CD4-positive, CD25-positive, alpha-beta regulatory T cell (primary cell): ENCODE measurements at places on chromosomes 7 and 10.

DNA sequence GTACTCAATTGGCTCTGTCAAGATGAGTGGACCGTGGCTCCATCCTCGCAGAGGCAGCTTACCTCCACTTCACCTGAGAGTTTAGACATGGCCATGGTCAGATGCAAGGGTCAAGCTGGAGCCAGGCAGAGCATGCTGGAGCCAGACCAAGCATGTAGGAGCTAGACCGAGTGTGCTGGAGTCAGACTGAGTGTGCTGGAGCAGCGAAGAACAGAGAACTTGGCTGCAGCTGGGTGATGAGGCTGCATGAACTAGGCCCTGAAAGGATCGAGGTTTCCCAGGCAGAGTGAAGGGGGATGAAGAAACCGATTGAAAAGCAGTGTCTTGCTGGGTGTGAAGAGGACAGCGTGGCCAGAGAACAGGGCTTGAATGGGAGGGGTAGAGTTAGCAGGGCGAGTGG, 86.1 kb downstream of the MKI67 start:
- DNase-seq, result no peak

DNA sequence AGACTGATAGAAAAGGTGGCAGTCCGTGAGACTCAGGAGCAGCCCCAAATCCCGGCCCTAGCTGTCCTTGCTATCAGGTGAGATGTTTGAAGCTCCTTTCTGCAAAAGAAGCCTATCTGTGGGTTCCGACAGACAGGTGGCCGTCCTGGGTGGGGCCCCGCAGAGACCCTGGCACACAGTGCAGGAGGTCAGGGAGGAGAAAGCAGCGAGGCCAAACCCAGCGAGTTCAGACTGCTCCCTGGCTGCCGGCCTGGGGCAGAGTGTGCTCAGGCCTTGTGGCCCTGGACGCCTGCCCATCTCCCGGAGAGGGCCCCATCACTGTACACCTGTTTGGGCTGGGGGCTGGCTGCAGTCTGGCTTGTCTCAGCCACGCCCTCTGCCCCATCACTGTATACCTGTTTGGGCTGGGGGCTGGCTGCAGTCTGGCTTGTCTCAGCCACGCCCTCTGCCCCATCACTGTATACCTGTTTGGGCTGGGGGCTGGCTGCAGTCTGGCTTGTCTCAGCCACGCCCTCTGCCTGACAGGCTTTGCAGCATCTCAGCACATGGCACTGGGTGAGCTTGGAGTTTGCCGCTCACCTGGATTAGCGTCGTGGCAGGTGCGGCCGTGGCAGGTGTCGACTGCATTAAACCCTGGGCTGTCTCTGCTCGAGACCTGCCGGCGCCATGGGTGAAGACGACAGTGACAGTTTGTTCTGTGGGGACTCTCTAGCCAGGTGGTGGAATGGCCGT, 11.8 kb upstream of the PRKAR1B start:
- DNase-seq, result no peak

DNA sequence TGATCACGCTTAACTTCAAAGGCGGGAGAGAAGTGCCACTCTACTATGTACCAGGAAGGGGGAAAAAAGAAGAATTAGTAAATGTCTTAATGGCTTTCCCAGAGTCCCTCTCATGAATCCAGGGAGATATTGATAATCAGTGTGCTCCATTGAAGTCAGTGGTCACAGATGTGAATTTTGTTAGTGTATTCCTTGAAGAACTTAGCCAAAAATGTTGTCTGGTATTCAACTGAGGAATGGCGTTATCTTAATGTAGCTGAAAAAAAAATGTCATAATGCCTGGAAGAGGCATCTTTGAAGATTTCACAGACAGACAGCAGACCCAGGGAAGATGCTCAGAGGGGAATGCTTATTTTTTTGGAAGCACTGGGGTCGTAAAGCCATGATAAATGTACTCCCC, 250.4 kb downstream of the WDR11 start:
- no peak for DNase-seq

DNA sequence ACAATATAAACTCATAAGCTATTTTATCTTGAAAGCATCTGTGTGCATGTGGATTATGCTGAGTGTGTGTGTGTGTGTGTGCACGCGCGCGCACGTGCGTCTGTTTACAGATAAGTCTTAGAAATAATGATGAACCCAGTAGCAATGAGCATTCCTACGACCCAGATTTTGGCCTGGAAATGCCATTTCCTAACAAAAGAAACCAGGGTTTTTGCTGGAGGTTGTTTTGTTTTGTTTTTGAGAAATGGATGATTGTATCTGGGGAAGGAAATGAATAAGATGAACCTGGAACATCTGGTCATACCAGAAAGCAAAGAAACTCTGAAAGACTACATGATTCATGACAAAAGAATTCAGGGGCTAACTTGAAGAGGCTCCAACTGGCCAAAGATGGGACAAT, 22.1 kb upstream of the LMOD2 start:
- DNase-seq, result no peak

GRCh38 chr7:148828965-148829364, 55.1 kb downstream of the EZH2 start:
- no peak for DNase-seq

- no peak for DNase-seq
Observed at GRCh38 chr7:64101126-64101942, 56.1 kb downstream of the ZNF727 start.
